NCI-H2029 (cell line): ENCODE measurements at places on chromosomes 5 and 9.

DNA sequence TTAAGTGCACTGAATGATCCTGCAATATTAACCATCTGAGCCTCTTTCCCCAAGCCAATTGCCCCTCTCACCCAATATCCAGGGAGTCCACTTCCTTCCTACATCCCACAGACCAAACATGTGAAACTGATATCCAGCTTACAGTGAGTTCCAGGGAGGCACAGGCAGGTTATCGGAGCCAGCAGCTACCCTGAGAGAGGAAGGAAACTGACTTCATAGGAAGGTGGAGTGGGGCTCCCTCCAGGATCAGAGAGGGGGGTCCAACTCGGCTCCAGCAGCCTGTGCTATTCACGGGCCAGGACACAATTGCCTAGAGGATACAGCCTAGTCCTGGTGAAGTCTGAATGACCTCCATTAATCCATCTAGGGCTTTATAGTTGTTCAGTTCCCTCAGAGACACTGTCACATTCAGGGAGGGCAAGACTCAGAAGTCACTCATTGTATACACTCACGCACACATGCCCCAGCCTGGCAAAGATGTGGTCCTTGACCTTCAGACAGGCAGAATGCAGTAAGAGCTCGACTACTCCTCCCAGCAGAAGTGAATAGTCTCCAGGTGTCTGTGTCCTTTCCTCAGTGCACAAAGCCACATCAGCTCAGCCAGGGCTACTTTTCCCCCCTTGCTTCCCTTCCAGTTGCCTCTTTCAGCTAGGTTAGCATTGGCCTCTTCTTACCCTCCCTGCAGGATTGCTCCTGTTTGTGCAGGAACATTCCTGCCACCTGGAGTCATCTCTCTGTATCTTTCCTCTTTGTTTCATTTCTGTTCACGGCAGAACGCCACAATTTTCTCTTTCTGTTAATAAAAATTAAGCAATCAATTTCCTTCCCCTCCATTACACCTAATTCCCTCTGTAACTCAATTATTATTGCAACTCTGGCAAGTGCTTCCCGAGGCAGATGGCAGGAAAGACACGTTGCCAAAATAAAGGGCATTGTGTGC lies 501.7 kb downstream of the ARHGEF28 start:
- peak; percentile 72 for DNase-seq

DNA sequence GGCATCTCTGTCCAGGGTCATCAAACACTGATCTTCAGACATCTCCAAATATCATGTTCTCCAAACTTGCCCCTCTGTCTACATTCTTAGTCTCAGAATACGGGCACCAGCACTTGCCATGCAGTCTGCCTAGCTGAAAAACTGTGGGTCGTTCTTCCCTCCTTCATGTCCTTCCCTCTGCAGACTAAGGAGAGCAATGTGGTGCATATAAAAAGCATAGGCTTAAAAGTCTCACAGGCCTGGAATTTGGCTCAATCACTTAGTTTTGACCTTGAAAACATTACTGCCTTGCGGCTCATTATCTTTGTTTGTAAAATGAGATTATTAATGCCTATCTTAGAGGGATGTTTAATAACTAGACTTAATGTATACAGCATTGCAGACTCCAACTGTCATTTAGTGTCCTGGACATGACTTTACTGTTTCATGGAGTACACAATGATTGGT lies 362.8 kb downstream of the NPR3 start:
- no peak for DNase-seq

DNA sequence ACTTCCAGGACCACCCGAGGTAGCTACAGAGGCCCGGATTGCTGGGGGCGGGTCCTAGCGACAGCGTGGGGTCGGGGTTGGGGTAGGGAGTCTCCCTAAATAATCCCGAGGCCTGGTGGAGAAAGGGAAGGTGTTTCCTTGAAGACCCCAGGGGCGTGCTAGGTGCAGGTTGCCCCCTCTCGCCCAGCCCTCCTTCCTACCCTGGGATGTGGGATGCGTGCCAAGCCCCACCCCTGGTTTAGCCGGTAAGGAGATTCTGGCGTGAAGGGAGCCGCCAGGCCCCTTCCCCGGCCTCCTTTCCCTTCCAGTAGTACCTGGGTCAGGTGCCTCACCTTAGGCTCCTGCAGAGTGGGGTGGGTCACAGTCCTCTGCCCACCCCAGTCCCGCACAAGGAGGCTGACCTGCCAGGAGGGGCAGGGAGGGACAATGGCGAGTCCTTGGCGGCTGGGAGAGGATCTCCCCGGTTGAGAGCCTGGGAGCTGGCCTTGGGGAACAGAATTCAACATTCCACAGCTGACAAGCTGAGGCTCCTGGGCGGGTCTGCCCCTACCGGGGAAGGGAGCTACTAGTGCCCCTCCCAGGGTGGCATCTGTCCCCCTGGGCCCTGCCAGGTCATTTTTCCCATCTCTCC lies 674 bp downstream of the TSPAN17 start:
- peak; percentile 40 for DNase-seq

DNA sequence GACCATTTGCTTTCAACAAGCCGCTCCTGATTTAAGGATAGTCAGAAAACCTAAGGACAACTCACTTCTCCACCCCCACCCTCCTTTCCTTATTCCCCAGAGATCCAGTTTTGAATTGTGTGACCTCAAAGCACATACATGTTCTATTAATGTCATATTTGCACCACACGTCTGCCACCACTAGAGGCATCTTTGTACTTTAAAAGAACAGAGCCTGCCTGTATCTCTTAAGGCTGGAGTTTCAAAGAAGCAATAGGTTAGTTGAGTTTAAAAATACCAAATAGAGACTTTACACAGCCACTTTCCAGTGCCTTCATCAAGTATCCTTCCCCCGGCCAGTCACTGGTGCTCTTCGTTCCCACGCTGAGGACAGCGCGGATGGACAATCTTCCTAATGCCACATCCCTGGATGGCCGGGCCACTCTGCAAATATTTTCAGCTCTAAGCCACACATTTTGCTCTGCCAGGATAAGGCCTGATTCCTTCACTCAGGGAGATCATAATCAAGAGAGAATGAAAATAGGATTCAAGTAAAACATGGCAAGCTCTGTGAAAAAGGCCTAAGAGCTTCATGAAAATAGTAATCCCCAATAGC lies 146.3 kb downstream of the SNCAIP start:
- no peak for DNase-seq

DNA sequence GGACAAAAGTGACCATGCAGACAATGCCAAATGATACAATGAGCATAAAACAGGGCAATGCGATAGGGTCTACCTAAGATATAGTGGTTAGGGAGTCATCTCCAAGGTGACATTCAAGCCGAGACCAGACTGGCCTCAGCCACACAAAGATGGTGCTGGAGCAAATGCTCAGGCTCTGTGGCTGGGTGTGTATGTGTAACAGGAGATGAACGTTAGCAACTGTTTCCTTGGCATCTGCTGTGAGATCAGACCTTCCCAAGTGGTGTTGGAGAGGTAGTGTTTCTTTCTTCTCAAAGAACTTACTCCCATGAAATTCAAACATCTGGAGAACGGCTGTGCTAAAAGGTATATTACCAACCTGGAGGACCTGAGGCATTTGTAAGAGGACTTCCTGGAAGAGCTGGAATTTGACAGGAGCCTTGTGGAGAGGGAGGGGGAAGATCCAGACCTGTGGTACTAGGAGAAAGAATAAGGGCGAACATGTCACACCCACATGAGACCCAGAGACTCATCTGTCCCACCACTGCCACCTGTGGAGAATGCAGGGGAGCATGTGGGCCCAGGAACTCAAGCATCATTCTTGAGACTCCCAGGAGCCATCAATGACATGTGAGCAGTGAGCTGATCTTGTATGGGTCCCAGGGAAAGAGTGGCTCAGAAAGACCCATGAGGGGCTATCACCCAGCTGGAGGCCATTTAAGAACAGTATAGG lies 21.4 kb upstream of the ANXA6 start:
- no peak for DNase-seq

DNA sequence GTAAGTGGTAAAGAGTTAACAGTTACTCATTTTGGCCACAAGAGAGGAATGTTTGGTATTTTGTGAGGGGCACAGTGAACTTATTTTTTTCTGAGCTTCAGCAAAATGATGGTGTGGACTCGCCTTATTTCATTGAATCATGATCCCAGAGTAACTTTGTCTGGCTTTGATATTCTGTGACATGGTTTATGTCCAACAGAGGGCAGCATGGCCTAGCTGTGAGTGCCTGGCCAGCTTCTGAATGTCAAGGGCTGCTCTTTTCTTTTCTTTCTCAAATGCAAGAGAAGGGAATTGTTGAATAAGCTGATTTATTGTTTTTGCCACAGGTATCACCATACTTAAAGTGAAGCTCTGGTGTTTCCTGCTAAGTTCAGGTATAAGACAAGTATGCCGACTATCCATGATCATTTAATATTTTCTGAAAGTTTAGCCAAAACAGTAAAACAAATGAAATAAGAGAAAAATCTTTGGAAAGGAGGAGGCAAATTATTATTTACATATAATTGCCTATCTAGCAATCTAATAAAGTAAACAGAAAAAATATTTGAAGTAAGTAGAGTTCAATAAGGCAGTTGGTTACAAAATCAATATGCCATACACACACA lies 31.7 kb downstream of the MRPL22 start:
- DNase-seq, result peak; percentile 17

GRCh38 chr5:83440826-83441225 lies 30.7 kb upstream of the VCAN start:
- no peak for DNase-seq

DNA sequence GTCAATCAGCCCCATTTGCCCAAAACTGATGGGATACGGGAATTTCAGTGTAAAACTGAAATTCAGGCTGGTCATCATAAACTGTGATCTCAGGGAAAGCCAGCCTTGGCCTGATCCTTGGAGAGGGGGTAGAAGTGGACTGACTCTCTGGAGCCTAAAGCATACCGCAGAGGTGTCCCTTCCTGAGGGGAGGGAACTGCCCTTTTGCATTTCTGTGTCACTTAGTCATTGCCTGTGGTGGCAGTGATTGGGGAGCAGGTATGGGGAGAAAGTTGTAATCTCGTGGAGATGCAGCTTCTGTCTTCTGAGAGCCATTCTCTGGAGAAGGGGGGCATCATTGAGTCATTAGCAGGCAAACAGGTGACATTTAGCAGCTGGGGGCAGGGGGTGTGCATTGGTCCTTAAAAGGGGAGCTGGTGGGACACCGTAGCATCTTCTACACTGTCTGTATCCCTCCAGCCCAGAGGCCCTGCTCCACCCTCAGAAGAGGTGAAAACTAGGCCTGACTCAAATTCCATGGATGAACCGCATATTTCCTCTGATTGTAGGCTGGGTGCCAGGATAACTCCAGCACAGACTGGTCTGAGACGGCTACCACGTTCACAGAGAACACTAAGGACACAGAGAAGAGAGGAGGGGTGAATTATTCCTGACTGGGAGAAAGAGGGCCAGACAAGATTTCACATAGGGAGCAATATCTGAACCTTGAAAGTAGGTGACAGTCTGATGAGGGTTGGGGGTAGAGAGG lies 143.3 kb downstream of the SEC61B start:
- no peak for DNase-seq

GRCh38 chr9:75938946-75939345 lies 48.5 kb downstream of the PCSK5 start:
- DNase-seq, result no peak

DNA sequence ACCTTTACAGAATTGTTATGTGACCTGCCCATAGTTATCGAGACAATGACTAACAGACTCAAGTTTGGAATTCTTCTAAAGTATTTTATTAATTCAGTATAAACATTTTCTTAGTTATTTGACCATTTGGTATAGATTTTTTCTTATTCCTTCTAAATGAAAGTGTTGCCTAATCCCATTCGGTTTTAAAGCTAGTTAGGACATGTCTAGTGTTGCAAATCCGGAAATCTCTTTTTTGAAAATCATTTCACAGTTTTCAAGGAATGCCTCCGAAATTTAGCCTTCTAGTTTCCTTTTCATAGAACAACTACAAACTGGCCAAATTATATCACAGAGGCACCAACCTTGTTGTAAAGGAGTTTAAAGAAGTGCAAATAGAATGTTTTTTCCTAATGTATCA lies 171.8 kb downstream of the XRCC4 start:
- no peak for DNase-seq

DNA sequence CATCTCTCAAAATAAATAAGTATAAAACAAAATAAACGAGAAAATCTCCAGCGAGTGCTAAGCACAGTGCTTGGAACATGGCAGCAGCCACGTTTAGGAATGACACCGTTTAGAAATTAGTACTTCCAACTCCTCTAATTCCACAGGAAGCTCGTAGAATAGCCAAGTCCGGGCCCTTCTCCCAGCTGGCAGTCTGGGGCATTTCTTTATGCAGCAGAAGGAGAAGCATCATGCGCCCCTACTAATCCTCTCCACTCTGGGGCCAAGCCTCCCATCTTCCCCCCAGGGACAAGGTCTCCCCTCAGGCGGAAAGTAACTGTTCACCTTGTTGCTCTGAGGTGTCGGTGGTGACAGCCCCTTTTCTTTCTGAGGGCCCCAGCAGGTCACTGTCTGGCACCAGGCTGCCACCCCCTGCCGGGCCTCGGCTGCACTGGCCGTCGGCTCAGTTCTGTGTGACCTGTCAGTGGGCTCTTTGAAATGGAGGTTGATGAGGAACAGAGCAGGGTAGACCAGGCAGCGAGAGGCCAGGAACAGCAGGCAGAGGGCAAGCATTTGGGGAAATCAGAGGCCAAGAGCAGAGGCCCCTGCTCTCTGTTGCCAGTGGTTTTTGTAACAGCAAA lies 113.5 kb upstream of the WWC1 start:
- DNase-seq, result no peak

- DNase-seq, result no peak
Observed at GRCh38 chr5:92504346-92504745, 1076.7 kb downstream of the NR2F1-AS1 start.

- DNase-seq, result no peak
Observed at GRCh38 chr5:157516006-157516405, 56.0 kb downstream of the NIPAL4 start.

GRCh38 chr9:18623221-18624079 lies 149.5 kb downstream of the ADAMTSL1 start:
- DNase-seq, result no peak

GRCh38 chr5:112124788-112125187 lies 294.3 kb downstream of the EPB41L4A start:
- no peak for DNase-seq

- DNase-seq, result no peak
Observed at GRCh38 chr5:113723021-113723420, 209.5 kb downstream of the YTHDC2 start.

GRCh38 chr5:174503086-174503460 lies 221.3 kb upstream of the MSX2 start:
- DNase-seq, result no peak

DNA sequence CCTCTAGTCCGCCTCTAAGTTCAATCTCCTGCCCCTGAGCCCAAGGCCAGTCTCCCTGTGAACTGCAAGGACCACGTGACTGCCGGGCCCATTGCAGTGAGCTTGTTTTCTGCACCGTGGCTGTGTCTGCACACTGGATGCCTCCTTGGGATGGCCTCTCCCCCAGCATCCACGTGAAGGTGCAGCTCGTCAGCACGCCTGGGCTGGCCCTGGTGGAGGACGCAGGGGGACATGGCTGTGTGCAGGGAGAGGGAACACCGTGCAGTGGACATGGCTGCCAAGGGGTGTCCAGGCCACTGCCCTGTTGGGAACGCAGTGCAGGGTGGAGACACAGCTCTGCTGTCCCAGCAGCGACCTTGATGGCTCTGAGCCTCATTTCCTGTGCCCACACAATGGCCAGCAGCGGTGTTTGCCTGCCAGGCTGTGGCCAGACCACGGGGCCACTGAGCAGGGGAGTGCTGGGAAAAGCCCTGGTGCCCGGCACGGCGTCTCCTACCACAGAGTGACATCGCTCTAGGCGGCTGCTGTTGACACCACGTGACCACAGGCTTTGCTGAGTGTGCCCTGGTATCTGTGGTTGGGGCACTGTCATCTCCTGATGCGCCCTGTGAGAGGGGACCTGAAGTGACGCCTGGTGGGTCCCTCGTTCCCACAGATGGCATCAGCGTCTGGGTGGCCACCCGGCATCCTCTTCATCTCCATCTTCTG lies 26.9 kb upstream of the EXOC3 start:
- DNase-seq, result no peak

- DNase-seq, result no peak
Observed at GRCh38 chr5:21654-22233, 70.2 kb upstream of the PLEKHG4B start.
